ENCODE measurements at places on chromosomes 6 and 20. TPM values are rescaled to one million over a fixed set of nuclear protein-coding genes. Genes with fewer than 3 reads are reported as not detected.

DNA sequence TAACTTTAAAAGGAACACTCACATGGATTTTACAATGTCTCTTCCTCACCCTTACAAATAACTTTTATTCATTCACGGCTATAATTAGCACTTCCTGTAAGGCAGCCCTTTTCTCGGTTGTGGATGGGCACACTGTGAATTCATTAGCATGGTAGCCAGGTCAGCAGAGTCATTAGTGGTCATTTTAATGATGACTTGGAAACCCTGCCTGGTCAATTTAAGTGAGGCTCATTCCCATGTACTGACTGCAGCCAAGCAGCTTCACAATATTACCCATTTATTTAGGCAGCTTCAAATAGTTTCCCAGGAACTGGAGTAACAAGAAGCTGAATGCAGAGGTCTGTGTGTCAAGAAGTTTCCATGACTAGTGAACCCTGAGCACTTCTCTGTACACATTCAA is 248.8 kb downstream of the KHDC1L start:
- DNase-seq: no peak

DNA sequence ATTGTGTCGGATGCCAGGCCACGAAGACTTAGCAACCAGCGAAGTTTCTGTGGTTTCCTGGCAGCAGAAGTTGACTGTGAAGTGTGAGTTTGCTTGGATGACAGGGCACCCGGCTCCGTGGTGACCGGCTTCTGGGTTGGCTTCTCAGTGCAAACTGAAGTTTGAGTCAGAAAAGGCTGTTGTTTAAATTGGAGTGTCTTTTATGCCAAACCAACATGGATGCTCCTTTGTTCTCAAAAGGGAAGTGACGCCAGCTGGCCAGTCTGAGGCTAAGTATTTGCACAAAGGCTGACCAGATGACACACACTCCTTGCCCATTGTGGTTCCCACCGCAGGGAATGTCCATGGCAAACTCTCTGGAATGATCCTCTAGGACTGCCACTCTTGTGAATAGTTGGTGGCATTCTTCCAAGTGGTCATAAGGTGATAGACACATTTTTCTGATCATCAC is 164.8 kb upstream of the QKI start:
- DNase-seq: peak; percentile 37

MICB gene
- polyA plus RNA-seq: 8.1 TPM

PRPH2 gene
- 0.05 TPM for polyA plus RNA-seq

- DNase-seq: no peak
Measured at GRCh38 chr6:149948011-149948410, 6.2 kb downstream of the ULBP2 start.

BYSL gene
- polyA plus RNA-seq: 3.9 TPM

- no peak for DNase-seq
Measured at GRCh38 chr6:44258325-44258863, 1.1 kb upstream of the SLC35B2 start.

AIF1 gene
- 2,310 TPM for polyA plus RNA-seq

- no peak for DNase-seq
Measured at GRCh38 chr20:62246872-62247652, 8.7 kb downstream of the OSBPL2 start.

- no peak for DNase-seq
Measured at GRCh38 chr6:158640519-158640918, 4.0 kb downstream of the DYNLT1 start.

Data from CD14-positive monocyte (primary cell).